ENCODE measurements at places on chromosomes 11 and 22.

- H3K4me3 ChIP-seq, result no peak overlapping the region
- no peaks in the 10 kb centered on the region for H3K27me3 ChIP-seq
- no peak overlapping the region for H3K27ac ChIP-seq
Measured at GRCh38 chr11:64947208-64947814, 11.6 kb upstream of the GPHA2 start.

- H3K4me1 ChIP-seq, result peaks cover 36% of the 10 kb centered on the region
- H3K36me3 ChIP-seq, result no peaks in the 10 kb centered on the region
Measured at GRCh38 chr11:103851166-103851651, 185.2 kb upstream of the DDI1 start.

GRCh38 chr22:23970816-23971486, 3.3 kb downstream of the DDT start:
- H3K4me3 ChIP-seq, result no peak overlapping the region
- no peak overlapping the region for H3K27ac ChIP-seq
- peaks cover 29% of the 10 kb centered on the region for H3K36me3 ChIP-seq
- no peaks in the 10 kb centered on the region for H3K27me3 ChIP-seq

- H3K36me3 ChIP-seq, result no peaks in the 10 kb centered on the region
- H3K27ac ChIP-seq, result no peak overlapping the region
- no peaks in the 10 kb centered on the region for H3K27me3 ChIP-seq
Measured at GRCh38 chr22:30433773-30434172, 8.2 kb downstream of the MTFP1 start.

- no peak overlapping the region for H3K4me3 ChIP-seq
- H3K4me1 ChIP-seq, result no peaks in the 10 kb centered on the region
- no peak for DNase-seq
- H3K36me3 ChIP-seq, result no peaks in the 10 kb centered on the region
- H3K27ac ChIP-seq, result no peak overlapping the region
Measured at GRCh38 chr11:134634897-134635831, 223.1 kb upstream of the B3GAT1 start.

- no peak overlapping the region for H3K4me3 ChIP-seq
- H3K4me1 ChIP-seq, result peaks cover 36% of the 10 kb centered on the region
- H3K27ac ChIP-seq, result no peak overlapping the region
- no peaks in the 10 kb centered on the region for H3K27me3 ChIP-seq
Measured at GRCh38 chr22:41842996-41843970, 10.4 kb downstream of the SREBF2 start.

- no peak overlapping the region for H3K4me3 ChIP-seq
- no peaks in the 10 kb centered on the region for H3K36me3 ChIP-seq
- DNase-seq, result peak; percentile 4
Measured at GRCh38 chr22:30906411-30906810, 62.2 kb downstream of the MORC2 start.

GRCh38 chr11:85779956-85780640, 30.8 kb downstream of the SYTL2 start:
- H3K27ac ChIP-seq, result no peak overlapping the region
- no peak overlapping the region for H3K4me3 ChIP-seq
- no peak for DNase-seq
- H3K4me1 ChIP-seq, result no peaks in the 10 kb centered on the region
- H3K36me3 ChIP-seq, result no peaks in the 10 kb centered on the region

DNA sequence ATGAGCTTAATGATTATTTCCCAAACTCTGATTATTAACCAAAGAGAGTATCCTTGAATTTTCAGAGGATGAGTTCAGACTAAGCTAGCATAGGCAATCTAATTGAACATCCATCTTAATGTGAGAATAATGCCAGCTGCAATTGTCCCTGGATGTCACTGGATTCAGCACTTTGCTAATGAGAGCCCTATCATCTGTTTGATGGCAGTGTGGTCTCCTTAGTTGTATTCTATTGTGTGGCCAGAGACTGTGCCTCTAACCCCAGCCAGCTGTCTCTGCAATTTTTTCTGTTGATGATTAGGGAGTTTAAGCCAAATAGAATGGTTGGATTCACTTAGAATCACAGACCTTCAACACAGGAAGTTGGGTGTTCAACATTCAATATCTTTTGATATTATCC, 1249.5 kb downstream of the FAM181B start:
- DNase-seq, result no peak
- no peaks in the 10 kb centered on the region for H3K27me3 ChIP-seq
- H3K4me3 ChIP-seq, result no peak overlapping the region
- no peak overlapping the region for H3K27ac ChIP-seq

DNA sequence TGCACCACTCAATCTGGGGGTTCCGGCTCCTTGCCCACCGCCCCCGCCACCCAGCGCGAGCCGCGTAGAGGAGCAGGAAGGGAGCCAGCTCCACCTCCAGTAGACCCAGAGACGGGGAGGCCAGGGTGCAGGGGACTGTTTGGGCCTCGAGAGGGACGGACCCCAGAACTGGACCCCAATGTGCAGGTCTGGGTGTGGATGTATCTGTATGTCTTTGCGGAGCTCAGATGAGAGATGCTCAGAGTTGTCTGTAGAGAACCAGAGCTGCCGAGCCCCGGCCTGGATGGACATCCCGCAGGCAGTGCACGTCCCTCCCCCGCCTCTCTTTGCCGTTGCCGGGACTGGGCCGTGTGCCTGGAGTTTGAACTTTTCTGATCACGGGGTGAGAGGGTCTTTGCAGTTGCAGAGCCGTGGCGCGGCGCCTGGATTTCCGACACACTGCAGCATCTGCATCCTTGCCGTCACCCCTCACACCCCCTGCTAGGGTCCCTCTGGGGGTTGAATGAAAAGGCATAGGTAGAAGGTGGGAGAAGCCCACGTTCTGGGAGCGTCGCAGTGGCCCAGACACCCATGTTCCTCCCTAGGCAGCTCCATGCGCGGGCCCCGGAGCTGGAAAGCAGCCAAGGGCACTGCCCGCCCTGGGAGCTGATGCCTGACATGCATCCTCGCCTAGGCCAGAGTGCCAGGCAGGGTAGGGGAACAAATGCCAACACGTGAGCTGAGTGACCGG, 105.2 kb downstream of the KCNQ1 start:
- peaks cover 11% of the 10 kb centered on the region for H3K4me1 ChIP-seq

DNA sequence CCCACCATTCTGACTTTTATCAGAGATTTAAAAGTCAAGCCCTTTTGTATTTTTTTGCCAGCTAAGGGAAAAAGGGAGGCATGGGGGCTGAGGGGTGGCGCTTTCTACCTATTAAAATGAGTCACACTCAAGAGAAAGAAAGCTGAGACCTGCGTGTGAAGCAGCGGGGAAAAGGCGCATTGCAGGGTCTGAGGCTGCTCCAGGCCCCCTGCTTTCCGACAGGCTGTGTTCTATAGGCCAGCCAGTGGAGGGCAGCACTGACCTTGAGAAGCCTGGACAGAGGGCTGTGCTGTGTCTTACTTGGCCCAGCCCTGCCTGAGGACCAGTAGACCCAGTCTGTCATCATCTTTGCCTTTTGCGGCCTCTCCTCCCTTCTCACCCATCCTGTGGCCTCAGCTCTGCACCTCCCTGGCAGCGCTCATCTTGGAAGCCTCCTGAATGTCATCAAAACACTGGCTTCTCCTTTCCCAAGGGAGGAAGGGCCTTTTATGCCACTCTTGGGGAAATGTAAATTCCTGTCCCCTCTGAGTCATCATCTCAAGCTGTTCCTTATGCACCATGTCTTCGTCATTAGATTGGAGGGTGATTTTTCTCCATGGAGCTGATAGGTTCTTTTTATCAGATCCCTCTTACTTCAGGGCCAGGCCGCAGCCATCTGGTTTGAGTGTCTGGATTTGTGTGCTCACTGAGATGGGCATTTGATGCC, 12.6 kb upstream of the MAPK8IP1 start:
- H3K4me1 ChIP-seq, result no peaks in the 10 kb centered on the region
- H3K27me3 ChIP-seq, result no peaks in the 10 kb centered on the region
- peaks cover 100% of the 10 kb centered on the region for H3K36me3 ChIP-seq
- no peak overlapping the region for H3K27ac ChIP-seq
- no peak for DNase-seq

GRCh38 chr11:111765320-111765983, 737 bp downstream of the PPP2R1B start:
- peaks cover 26% of the 10 kb centered on the region for H3K36me3 ChIP-seq
- DNase-seq, result no peak
- peak overlapping the region; percentile 93 for H3K27ac ChIP-seq
- peak overlapping the region; percentile 84 for H3K4me3 ChIP-seq
- no peaks in the 10 kb centered on the region for H3K27me3 ChIP-seq
- peaks cover 38% of the 10 kb centered on the region for H3K4me1 ChIP-seq

- no peaks in the 10 kb centered on the region for H3K27me3 ChIP-seq
- H3K4me3 ChIP-seq, result no peak overlapping the region
- no peak overlapping the region for H3K27ac ChIP-seq
- no peak for DNase-seq
- H3K36me3 ChIP-seq, result peaks cover 70% of the 10 kb centered on the region
- no peaks in the 10 kb centered on the region for H3K4me1 ChIP-seq
Measured at GRCh38 chr22:29641042-29641699, 37.7 kb downstream of the NF2 start.

GRCh38 chr11:79739591-79739990, 298.8 kb upstream of the TENM4 start:
- no peak overlapping the region for H3K27ac ChIP-seq
- no peak overlapping the region for H3K4me3 ChIP-seq
- H3K27me3 ChIP-seq, result no peaks in the 10 kb centered on the region
- no peaks in the 10 kb centered on the region for H3K4me1 ChIP-seq
- H3K36me3 ChIP-seq, result no peaks in the 10 kb centered on the region

- H3K27ac ChIP-seq, result peak overlapping the region; percentile 16
- no peaks in the 10 kb centered on the region for H3K27me3 ChIP-seq
- H3K4me1 ChIP-seq, result peaks cover 16% of the 10 kb centered on the region
- H3K4me3 ChIP-seq, result no peak overlapping the region
- peak; percentile 95 for DNase-seq
Measured at GRCh38 chr11:2419638-2420501, 19.3 kb downstream of the TSSC4 start.

DNA sequence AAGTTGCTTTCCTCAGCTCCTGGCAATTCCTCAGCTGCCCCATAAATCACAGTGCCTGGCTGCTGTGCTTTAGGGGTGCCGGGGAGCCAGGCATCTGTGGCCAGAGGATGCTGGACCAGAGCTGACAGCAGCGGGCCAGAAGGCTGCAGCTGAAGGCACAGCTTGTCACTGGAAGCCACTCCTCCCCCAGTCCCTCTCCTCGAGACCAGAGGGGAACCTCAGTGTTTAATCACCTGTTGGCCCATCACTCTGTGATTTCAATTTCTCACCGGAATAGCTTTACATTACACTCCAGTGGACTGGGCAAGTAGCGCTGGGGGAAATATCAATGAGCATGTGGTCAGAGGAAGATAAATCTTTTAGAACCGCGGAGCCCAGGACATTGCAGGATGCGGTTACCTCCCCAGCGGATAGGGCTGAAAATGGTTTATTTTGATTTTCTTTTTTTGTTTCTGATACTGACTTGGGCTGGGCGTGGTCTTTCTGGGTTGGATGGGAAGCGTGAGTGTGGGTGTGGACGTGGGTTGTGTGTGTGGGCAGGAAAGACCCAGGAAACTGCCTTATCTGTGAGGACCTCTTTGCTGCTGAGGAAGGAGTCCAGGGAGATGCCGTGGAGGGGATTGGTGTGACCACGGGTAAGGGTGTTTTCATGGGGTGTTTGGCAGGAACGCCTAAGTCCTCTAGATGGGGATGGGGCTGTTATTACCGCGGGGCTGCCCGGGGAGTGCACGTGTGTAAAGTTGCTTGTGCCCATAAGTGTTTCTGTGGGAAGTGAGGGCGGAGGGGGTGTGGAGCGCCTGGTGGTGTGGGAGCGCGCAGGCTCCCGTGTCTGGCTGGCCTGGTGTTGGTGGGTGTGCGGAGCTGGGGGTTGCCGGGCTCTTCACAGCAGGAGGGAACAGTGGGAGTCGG, 4.0 kb downstream of the DAGLA start:
- H3K4me3 ChIP-seq, result no peak overlapping the region
- peaks cover 69% of the 10 kb centered on the region for H3K4me1 ChIP-seq
- H3K27ac ChIP-seq, result no peak overlapping the region
- H3K36me3 ChIP-seq, result no peaks in the 10 kb centered on the region
- H3K27me3 ChIP-seq, result no peaks in the 10 kb centered on the region

GRCh38 chr11:110293389-110293788, 3.0 kb downstream of the RDX start:
- DNase-seq, result no peak
- H3K27ac ChIP-seq, result no peak overlapping the region
- no peaks in the 10 kb centered on the region for H3K27me3 ChIP-seq
- peaks cover 47% of the 10 kb centered on the region for H3K4me1 ChIP-seq
- no peaks in the 10 kb centered on the region for H3K36me3 ChIP-seq

DNA sequence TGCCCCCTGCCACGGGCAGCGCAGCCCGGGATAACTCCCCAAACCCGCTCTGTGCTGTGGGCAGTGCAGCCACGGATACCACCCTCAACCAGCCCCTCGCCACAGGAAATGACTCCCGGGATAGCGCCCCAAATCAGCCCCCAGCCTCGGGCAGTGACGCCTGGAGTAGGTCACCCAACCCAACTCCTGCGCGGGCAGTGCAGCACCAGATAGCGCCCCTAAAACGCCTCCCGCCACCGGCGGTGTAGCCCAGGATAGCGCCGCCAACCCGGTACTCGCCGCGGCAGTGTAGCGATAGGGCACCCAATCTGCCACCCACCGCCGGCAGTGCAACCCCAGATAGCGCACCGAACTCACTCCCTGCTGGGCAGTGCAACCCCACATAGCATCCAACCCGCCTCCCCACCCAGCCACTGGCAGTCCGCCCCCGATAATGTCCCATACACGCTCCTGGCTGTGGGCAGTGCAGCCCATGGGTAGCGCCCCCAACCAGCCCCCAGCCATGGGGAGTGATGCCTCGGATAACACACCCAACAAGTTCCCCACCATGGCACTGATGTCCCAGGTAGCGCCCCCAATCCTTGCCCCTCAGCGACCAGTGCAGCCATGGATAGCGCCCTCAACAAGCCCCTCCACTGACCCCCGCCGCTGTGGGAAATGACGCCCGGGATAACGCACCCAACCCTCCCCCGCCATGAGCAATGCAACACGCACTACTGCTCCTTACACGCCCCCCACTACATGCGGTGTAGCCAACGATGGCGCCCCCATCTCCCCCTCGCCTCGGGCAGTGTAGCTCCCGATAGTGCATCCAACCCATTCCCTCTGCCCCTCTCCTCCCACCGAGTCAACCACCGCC, 1.5 kb downstream of the RFPL2 start:
- no peaks in the 10 kb centered on the region for H3K27me3 ChIP-seq
- peaks cover 10% of the 10 kb centered on the region for H3K4me1 ChIP-seq
- no peaks in the 10 kb centered on the region for H3K36me3 ChIP-seq
- H3K4me3 ChIP-seq, result no peak overlapping the region
- no peak overlapping the region for H3K27ac ChIP-seq
- peak; percentile 88 for DNase-seq

DNA sequence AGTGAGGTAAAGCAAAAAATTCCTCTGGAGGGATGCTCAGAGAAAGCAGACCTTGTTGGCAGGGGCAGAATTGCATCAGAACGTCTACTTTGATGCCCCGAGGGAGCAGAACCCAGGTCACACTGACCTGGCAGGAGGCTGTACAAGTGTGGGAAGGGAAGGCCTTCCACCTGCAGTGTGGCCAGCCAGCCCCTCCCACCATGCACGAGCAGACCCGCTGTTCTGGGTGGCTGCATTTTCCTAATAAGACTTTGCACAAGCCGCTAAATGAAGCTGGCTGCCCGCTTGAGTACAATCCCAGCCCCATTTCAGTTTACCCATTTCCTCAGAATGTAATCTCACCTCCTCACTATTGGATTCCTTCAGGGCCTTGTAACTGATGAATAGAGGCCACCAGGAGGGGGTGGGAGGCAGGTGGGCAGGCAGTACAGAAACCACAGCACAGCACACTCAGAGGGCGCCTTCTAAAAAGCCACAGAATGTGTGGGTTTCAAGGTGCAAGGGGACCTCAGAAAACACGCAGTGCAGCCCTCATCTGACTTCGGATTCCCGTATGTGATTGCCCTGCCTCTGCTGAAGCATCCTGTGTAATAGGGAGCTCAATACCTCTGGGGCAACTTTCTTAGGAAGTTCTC, 316.6 kb downstream of the OPCML start:
- no peak overlapping the region for H3K27ac ChIP-seq
- no peaks in the 10 kb centered on the region for H3K36me3 ChIP-seq
- no peaks in the 10 kb centered on the region for H3K27me3 ChIP-seq
- no peak for DNase-seq
- no peak overlapping the region for H3K4me3 ChIP-seq
- H3K4me1 ChIP-seq, result no peaks in the 10 kb centered on the region
